SHP77 treated with DMSO at 0.1 percent for 48 hours (cell line): ENCODE measurements at places on chromosomes 12 and 14.

- DNase-seq, result no peak
These were observed 119.8 kb upstream of the CPM start for GRCh38 chr12:69052613-69053408.

- no peak for DNase-seq
These were observed 10.9 kb upstream of the GSC start for GRCh38 chr14:94780536-94781399.

GRCh38 chr12:47361389-47362021, 281.7 kb upstream of the AMIGO2 start:
- peak; percentile 20 for DNase-seq

- no peak for DNase-seq
These were observed 273.7 kb downstream of the DAD1 start for GRCh38 chr14:22315336-22315735.

- DNase-seq, result no peak
These were observed 789.6 kb downstream of the GALC start for GRCh38 chr14:87203346-87203745.

DNA sequence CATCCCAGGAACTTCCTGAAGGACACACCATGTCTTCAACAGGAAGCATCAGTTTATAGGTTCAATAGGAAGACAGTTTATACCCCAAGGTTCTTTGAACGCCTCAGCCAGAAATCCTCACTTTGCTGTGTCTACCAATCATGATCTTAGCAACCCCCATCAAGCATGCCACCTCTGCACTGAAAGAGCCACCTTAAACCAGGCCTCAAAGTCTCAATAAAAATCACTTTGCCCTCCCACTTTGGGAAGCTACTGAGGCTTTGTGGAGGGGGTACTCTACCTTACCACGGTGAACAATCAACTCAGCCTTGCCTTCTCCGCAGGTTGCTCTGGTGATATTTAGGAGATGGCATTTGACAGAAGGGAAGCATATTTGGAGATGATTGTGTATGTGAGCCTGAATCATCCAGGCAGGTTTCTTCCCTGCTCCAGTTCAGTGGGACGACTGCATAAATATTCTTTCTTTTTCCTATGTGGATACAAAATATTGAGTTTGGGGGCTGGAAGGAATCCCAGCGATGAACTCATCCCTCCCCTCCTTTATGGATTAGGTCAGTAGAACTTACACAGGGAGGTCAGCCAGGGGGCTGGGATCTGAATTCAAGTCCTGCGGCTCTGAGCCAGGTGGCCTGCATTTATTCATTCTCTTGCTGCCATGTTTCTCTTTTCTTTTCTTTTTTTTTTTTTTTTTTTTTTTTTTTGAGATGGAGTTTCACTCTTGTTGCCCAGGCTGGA, 42.8 kb upstream of the VASH1 start:
- no peak for DNase-seq

- DNase-seq, result no peak
These were observed 108.5 kb downstream of the SLC38A1 start for GRCh38 chr12:46160101-46160980.

DNA sequence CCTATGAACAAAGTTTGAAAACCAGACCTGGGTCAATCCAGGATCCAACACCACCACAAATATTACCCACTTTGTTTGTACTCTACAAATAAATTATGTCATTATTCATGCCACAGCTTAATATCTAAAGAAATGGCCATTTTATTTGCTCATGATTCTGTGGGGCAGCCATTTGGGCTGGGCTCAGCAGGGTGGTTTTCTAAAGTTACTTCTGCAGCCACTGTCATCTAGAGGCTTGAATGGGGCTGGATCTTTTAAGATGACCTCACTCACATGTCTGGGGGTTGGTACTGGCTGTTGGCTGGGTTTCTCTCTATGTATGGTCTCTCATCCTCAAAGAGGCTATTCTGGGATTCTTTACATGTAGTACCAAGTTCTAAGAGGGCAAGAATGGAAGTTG, 96.2 kb downstream of the VCPKMT start:
- DNase-seq, result no peak

DNA sequence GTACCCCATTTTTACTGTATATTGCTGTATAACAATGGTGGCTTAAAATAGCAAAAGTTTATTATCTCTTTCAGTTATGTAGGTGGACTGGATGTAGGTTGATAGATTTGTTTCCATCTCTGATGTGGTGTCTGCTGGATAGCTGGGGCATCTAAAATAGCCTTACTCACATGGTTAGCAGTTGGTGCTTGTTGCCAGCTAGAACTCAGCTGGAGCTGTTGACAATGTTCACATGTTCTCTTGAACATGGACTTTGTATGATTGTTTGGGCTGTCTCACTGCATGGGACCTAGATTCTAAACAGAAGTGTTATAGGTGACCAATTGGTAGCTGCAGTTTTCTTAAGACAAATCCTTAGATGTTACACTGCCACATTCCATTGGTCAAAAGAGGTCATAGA, 126.9 kb downstream of the GPHN start:
- DNase-seq, result no peak

DNA sequence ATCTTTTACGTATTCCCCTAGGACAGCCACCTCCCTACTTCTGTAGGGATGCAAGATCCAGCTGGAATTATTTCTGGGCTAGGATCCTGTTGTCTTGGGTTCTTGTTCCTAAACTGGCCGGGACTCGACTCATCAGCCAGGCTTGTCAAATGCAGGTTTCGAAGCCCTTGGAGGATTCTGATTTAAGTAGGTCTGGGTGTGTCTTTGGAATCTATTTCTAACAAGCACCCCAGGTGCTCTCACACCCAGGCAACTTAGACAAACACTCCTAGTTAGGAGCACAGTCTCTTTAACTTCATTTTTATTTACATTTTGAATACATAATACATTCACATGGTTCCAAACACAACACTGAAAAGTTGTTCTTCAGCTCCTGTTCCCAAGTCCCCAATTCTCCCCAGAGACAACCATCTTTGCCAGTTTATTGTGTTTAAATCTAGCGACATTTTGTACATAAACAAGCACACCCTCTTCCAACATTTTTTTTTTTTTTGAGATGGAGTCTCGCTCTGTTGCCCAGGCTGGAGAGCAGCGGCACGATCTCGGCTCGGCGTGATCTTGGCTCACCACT, 20.9 kb downstream of the MORN3 start:
- no peak for DNase-seq

GRCh38 chr12:129466499-129466898, 437.3 kb downstream of the TMEM132D start:
- DNase-seq, result no peak

- no peak for DNase-seq
These were observed 15.0 kb downstream of the CEP128 start for GRCh38 chr14:80926397-80927082.

GRCh38 chr12:95201056-95201670, 16.1 kb downstream of the FGD6 start:
- no peak for DNase-seq

- no peak for DNase-seq
These were observed 53.6 kb upstream of the ARHGAP5 start for GRCh38 chr14:32023540-32023939.

- DNase-seq, result no peak
These were observed 60.9 kb downstream of the NAV3 start for GRCh38 chr12:77891518-77892147.

DNA sequence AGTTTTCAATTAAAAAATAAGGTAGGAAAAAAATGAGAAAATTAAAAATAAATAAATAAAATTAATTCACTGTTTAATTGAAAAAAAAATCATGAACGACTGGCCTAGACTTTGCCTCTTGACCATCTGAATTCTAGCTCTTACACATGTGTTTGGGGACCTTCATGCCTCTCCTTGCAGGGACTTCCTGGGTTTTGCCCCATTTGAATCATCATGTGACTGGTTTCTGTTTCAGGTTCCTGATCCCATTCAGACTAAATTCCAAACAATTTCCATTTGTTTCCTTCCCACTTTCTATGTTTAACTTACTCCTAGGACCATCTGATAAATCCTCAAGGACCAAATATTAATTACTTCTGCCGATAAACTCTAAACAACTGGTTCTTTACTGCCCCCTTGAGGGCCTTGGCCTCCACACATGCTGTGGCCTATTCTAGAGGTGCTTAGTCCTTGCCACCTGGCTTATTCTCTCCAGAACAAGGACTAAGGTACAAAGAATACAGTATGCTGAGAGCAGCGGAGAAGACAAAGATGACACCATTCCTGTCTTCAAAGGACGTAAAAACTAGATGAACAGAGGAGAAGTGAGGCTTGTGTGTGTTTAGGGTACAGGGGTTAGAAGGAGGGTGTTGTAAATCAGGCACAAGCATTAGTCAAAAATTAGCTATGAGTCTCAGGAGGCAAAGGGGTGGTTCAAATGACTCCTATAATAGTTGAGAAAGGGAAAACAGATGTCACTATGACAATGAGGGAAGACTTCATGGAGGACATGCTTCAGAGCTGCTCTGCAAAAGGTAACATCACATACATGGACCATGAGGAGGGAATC, 125.8 kb upstream of the AVPR1A start:
- DNase-seq, result peak; percentile 39

DNA sequence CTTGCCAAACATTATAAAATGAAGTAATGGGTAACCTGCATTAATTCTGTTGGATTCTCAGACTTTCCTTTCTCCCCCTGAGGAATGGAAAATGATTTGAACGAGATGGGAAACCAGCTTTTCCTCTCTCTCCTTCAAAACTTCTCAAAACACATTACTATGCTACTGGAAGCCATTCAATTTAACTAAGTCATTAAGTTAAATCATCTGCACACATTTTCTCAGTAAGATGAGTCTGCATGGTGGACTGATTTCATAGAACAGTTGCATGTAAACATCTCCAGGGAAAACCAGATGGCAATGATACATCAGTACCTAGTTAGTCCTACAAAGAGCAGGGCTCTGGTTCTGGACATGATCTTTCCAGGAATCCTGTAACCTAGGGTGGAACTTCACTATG, 59.9 kb downstream of the BMP4 start:
- no peak for DNase-seq

- DNase-seq, result no peak
These were observed 47.8 kb upstream of the KIF21A start for GRCh38 chr12:39490500-39491282.

- DNase-seq, result peak; percentile 36
These were observed at the start of the genes KCTD10 and UBE3B for GRCh38 chr12:109477185-109477962. Gene KCTD10 (minus strand): TSS chr12:109477300. CDS start chr12:109477262, 38 bp downstream. Gene UBE3B (plus strand): TSS chr12:109477634. CDS start chr12:109483552, 5,918 bp downstream.

GRCh38 chr12:3333583-3333982, 157.4 kb upstream of the PRMT8 start:
- no peak for DNase-seq

GRCh38 chr14:68268197-68268596, 448.6 kb downstream of the RAD51B start:
- DNase-seq, result no peak

GRCh38 chr14:85191986-85192385, 338.0 kb upstream of the FLRT2 start:
- DNase-seq, result no peak

- no peak for DNase-seq
These were observed 11.3 kb downstream of the GCN1 start for GRCh38 chr12:120183211-120183631.

DNA sequence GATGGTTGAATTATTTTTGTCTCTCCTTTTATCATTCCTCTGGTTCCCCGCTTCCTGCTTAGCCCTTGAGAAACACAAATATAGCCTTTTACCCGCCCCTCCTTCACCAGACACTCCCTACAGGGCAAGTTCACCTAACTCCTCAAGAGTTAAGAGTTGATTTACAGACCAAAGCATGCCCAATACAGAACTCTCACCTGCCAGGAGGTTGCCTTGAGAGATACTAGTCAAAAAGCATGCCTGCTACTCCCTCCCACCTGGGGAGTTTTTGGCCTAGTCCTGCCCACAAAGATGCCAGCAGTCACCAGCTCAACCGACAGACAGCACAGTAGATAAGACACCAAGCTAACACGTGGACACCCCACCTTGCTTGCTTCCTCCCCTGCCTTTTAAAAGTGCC, 11.2 kb downstream of the LGMN start:
- DNase-seq, result no peak
